ENCODE measurements at places on chromosomes 4 and X.

DNA sequence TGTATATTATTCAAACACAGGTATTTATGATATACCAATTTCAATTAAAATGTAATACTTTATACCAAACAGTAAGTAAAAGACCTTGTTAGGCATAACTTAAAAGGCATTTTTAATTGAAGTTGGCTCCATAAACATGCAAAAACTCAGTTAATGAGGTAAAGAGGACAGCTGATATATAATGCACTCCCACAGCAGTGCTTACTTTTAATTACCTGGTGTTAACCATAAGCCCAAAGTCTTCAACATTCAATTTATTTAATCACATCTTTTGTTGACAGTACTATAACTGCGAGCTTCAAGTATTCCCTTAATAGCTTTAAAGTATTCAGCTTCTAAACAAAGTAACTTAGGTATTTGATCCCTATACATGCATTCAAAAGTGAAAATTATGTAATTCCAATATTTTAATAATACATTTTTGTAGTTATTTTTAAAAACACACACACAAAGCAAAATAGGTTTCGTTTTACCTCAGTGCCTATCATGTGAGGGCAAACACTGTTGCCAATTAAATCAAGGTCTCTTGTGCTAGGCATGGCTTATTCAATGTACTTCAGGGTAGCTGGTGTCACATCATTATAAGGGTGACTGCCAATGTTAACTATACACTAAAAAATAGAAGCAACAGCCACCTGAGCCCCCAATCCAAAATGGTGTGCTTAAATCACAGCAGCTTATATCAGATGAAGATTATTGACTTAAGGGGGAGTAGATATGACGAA, 197.1 kb downstream of the LRBA start:
- DNase-seq = no peak

DNA sequence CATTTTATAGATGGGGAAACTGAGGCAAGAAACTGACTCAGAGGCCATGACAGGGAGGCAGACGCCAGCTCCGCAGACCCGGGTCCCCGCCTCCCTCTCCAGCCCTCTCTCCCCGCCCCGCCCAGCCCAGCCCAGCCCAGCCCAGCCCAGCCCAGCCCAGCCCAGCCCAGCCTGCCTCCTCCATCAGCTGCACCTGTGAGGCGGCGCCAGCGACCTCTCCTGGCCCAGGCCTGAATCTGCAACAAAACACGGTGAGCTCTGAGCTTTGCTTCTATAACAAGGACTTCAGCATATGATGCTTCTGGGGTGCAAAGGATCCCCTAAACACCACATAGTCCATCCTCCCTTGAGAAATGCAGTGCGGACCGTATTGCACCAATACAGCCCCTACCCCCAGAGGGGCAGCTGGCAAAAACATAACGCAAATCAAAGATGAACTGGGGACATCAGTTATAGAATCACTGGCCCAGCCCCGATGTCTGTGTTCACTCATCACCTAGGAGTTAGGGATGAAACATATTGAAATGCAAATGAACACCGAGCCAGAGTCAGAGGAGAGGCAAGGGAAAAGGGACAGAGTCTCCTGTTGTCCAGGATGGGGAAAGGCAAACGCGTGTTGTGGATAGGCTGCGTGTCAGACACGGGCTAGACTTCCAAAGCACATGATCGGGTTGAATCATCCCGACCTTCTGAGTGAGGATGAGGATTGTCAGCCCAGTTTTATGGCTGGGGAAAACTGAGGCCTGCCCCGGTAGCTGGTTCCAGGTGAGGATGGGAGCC, 216.1 kb upstream of the PSAPL1 start:
- DNase-seq = no peak

DNA sequence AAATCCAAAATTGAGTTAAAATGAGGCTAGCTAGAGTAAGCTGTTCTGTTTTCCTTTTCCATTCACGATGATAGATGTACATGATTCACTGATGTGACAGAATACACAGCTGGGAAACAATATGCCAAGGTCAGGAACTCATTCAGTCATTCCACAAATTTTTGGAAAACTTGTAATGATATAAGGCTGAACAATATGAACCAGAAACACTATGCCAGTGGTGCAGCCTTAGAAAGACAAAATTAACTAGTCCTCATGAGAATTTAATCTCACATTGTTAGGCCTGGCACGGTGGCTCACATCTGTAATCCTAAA, 50.0 kb upstream of the NDST3 start:
- DNase-seq = no peak

- DNase-seq = peak; percentile 42
Observed at GRCh38 chrX:57918750-57919436, 8.6 kb upstream of the ZXDA start.

DNA sequence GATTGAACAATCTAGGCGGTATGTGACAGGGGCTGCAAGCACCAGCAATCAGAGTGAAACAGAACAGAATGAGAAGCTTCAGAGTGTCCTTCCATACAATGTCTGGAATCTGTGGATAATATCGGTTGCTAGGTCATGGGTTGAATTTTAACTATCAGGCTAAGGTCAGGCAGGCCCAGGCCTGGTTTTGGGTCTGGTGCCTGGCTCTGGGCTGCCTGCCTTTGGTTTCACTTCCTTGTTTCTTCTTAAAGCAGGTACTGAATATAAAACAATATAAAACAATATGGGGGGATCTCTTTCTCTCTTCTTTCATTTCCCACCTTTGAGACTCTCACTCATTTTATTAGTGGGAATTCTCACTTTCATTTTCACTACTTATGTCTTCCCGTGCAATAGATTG, 962.0 kb downstream of the CCSER1 start:
- no peak for DNase-seq

Measured in SK-N-DZ (cell line).